ENCODE measurements at places on chromosomes 3 and 15.

DNA sequence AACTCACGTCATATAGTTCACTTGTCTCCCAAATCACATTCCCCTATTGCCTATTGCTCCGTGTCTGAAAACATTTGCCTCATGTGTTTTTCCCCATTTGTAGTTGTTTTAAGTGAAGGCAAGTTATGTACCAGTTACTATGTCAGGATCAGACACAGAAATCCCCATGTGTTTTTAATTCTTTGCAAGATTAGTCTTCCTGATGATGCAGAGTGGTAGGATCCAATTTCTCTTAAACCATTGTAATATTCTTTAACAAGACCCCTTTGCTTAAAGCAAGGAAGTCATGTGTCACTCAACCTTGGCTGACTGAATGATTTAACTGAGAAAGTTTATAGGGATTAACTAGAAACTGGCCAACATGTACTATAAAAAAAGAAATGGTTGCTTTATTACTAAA is 164.4 kb downstream of the OPA1 start:
- no peak for DNase-seq

GRCh38 chr15:61118885-61119284 is 110.2 kb downstream of the RORA start:
- DNase-seq: no peak

DNA sequence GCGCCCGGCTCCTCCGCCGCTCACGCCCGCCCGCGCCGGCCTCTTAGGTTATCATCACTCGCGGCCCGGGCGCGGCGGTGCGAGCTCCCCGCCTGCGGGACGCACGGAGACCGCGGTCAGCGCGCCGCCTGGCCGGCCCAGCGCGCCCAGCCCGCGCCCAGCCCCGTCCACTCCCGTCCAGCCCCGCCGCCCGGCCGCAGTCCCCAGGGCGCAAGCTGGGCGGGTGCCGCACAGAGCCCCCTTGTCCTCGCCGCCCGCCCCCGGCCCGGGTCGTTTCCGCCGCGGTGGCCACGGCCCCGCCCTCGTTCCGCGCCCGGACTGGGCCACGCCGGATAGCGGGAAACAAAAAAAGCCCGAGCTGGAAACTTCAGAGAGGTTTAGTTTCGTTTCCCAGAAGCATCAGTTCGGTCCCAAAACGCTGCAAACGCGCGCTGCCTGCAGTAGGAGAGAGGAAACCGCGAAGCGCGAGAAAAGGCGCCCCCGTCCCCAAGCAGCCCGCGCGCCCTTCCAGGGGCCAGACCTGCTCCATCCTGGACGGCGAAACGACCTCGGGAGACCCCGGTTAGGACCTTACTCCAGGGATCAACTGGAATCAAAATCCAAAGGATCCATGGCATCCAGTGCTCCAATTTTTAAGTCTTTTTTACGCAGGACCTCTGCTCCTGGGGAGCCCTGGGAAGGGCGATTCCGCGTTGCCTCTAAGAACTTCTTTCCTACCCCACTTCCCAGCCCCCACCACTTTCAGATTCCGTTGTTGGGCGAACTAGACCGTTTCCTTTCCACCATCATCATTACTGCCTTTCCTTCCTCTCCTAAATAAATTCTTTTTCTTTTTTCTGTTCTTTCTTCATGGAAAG is at the start of gene ATP10A:
ATP10A (minus strand) TSS at position 217 of the 857 bp plus-strand sequence. CDS start 231 bp downstream, outside the sequence.
- DNase-seq: no peak

DNA sequence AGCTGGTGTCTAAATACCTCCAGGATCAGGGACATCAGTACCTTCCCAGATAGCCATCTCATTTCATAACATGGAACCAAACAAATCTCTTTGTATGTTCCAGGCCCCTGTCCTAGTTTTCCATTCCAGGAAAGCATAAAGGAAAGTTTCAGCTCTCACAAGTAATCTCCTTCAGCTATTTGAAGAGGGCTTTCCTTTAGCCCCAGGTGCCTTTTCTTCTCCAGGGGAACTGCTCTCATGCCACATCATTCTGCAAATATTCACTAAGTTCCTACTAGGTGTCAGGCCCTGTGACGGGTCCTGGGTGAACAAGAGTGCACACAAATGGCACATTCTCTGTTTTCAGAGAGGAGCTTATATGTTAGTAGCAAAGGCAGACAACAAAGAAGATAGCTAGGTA is 136.1 kb downstream of the ADAMTS9 start:
- DNase-seq: no peak

All from Right ventricle myocardium superior (tissue), 1 donor.